AG09319 (cell line): ENCODE measurements at places on chromosomes 7 and 10.

- DNase-seq, result no peak
Observed at GRCh38 chr7:157944051-157944450, 607.2 kb downstream of the DNAJB6 start.

DNA sequence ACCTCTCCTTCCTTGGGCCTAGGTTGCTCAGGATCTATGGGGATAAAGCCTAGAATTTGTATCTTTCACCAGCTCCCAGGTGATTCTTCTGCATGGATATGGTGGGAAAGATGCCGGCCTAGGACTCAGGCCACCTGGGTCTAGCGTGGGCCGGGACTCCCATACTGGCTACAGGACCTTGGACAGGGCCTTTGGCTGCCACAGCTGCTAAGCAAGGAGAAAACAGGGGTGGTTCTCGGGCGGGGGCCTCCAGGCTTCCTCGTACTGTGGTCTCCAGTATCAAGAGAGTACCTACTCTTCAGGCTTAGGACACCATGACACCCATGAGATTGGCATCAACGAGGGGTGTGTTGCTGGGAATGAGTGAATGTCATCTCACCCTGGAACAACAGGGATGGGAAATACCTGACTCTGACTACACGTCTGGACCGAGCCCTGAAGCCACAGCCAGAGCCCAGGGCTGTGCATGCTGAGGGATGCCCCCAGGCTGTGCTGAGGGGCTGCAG, 120.3 kb upstream of the ADAM12 start:
- no peak for DNase-seq

GRCh38 chr7:18151422-18151821, 123.8 kb upstream of the PRPS1L1 start:
- DNase-seq, result no peak

GRCh38 chr7:45306752-45307305, 149.2 kb downstream of the RAMP3 start:
- no peak for DNase-seq

DNA sequence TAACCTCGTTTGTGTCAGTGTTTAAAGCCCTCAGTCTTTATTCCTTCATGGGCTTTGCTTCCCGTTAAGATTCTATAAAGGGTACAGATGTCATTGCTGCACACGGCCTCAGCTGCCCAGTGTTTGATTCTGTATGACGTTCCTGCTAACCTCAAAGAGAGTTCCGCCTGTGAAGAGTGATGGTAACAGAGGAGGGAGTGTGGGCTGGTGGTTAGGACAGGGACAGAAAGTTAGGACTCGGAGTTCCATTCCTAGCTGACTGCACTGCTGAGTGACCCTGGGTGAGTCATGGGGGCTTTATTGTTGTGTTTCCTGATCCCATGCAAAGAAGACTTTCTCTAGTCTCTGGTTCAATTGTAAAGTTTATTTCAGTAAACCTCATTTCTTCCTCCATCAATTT, 227.1 kb downstream of the DYNC1I1 start:
- no peak for DNase-seq

DNA sequence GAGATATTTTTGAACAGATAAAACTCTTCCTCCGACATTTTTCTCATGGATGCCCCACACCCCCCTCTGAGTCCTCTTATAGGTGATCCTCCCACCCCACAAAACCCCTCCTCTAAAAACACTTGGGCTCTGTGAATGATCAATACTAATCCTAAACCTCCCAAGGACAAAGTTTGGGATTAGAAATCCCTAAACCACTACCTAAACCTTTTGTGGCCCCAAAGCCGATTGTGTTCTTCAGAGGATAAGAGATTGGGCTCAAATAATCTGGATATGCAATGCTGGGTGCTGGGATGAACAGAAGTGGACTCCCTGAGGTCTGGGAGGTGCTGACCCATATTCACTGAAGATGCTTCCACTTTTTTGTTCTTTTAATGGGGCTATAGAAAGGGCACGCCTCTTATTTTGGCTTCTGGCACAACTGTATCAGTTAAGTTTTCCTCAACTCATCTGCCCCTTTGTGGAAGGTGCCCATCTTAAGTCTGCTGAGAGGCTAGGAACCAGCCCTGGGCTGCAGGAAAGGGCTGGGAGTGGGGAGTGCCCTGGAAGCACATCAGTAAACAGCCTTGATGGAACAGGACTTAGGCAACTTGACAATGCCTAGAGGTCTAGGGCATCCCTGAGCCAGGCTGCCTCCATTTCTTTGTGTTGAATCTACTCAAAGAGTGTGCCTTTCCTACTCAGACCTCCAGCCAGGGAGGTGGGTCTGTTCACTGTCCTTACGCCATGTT, at the start of gene OPN1SW:
TSS of gene OPN1SW (minus strand) at position 51 of the 731 bp plus-strand sequence. CDS start at position 38, 13 bp downstream.
- DNase-seq, result no peak

GRCh38 chr10:11178606-11179515, 161.2 kb downstream of the CELF2 start:
- DNase-seq, result no peak
